ENCODE measurements at places on chromosomes 2 and 18.

GRCh38 chr2:49404108-49404507 is 249.8 kb upstream of the FSHR start:
- DNase-seq, result no peak

DNA sequence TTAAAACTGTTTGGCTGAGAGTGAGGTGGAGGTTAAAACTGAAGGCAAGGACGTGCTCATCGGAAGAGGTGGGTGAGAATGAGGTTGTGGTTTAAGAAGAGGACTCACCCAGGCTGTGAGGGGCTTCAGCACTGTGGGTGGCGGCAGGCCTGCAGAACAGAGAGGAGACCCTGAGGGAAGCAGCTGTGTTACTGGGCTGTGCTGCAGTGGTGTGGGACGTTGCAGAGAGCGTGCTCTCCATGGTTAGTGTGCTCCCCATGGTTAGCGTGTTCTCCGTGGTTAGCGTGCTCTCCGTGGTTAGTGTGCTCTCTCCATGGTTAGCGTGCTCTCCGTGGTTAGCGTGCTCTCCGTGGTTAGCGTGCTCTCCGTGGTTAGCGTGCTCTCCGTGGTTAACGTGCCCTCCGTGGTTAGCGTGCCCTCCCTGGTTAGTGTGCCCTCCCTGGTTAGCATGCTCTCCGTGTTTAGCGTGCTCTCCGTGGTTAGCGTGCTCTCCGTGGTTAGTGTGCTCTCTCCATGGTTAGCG is 68.5 kb upstream of the NFATC1 start:
- DNase-seq, result no peak

DNA sequence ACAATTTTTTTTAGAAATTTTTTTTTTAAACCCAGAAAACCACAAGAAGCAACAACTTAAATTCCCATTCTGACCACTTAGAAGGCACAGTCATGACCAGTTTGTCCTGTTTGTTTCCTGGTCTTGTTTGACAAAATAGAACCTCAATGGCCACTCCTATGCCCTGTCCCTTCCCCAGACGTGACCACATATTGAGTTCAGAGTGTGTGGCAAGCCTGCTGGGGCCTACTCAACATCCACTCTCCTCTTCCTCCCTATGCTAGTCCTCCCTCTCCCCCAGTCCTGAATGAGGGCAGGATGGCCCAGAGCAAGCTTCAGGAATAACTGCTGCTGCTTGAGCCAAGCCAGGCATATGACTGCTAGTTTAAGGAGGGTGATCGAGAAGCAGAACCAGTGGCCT is 89.6 kb downstream of the PRELID3A start:
- no peak for DNase-seq

- DNase-seq, result no peak
Observed at GRCh38 chr2:197278799-197279763, 31.5 kb downstream of the ANKRD44 start.

GRCh38 chr2:99831772-99832171 is 310.6 kb downstream of the AFF3 start:
- DNase-seq, result no peak

DNA sequence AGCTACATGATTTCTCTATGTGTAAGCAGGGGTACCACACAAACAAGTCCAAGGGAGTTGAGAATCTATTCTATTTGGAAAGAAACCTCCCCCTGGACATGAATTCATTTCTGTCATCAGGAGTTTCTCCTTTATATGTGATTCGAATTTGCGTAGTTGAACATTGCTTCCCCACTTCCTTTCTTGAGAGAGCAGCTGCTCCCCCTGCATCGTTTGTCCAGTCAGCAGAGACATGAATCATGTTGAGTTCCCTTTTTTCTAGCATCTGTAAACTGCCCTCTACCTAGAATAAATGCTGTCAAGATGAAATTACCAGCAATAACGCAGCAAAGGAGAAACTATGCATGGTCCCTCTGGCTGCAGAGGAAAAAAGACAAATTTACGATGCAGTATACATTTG is 73.8 kb downstream of the KIF5C start:
- no peak for DNase-seq

DNA sequence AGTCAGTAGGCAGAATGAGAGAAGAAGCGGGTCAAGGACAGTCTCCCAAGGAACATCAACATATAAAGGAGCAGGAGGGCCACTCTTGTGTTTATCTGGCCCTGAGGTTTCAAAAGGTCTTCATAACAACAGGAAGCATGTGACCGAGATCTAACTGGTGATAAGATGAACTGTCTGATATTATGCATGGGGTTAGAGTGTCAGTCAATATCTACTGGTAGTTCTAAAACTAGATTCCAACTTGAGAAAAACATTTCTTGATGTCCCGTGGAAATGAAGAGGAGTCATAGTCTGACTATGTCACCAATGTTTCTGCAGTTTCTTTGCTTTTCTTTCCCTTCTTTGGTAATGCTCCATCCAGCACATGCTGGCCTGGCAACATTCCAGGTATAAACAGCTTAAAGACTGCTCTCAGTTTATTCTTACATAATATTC is 77.5 kb upstream of the ITPRID2 start:
- DNase-seq, result peak; percentile 52

- DNase-seq, result no peak
Observed at GRCh38 chr2:163768881-163769695, 33.3 kb upstream of the FIGN start.

GRCh38 chr18:9971313-9971920 is 57.6 kb downstream of the VAPA start:
- peak; percentile 80 for DNase-seq

GRCh38 chr18:35268821-35269220 is 21.2 kb downstream of the ZSCAN30 start:
- DNase-seq, result no peak

DNA sequence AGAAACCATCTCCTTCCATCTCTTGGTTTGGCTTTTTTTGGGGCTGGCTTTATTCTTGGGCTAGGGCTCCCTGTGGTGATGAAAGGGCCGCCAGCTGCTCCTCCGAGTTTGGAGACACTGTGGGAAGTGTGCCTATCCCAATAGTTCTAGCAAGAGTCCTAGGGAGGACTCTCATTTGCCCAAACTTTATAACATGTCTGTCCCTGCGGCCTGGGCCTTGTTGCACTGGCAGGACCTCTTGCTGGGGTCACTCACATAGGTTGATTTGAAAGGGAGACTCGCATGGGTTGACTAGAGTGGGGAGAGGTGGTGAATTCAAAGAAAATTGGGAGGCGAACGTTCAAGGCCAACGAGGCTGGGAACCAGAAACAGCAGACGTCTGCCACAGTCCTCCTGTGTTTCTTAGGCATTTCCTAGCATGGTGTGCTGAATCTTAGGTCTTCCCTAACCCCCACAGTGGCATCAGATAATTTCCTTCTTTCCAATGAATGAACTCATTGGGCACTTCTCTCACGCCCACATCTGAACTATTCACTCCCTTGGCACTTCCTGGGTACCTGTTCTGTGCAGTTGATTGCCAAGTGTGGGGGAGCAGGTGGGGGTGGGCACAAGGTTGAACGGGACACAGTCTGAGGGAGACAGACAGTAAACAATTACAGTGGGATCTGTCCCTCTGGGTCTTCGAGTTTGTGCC is 26.8 kb downstream of the NIFK start:
- DNase-seq, result no peak

GRCh38 chr2:135776367-135776766 is 34.7 kb downstream of the UBXN4 start:
- DNase-seq, result no peak

- no peak for DNase-seq
Observed at GRCh38 chr18:52422985-52423601, 83.1 kb downstream of the DCC start.

DNA sequence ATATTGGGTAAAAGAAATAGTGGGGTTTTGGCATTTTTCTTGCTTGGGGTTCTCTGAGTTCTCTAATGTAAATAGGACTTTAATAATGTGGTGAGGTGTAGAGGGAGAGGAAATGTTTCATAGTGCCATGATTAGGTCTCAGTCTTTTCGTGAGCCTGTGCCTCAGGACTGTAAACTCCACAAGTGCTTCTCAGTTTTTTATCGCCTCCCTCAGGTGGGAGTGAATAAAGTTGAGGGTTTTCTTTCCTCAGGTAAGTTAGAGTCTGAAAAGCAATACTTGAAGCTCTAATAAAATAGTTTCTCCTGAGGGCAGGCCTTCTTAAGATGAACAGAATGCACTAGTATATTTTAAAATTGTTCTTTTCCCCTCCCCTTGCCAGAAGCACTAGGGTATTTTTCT is 243.1 kb upstream of the SETBP1 start:
- no peak for DNase-seq

GRCh38 chr2:101710036-101710435 is 12.5 kb downstream of the MAP4K4 start:
- no peak for DNase-seq

GRCh38 chr2:188314314-188315054 is 22.8 kb downstream of the GULP1 start:
- DNase-seq, result peak; percentile 17

GRCh38 chr18:28691496-28691840 is 514.5 kb upstream of the CDH2 start:
- peak; percentile 44 for DNase-seq

- DNase-seq, result no peak
Observed at GRCh38 chr2:237012577-237013267, 73.0 kb upstream of the COPS8 start.

DNA sequence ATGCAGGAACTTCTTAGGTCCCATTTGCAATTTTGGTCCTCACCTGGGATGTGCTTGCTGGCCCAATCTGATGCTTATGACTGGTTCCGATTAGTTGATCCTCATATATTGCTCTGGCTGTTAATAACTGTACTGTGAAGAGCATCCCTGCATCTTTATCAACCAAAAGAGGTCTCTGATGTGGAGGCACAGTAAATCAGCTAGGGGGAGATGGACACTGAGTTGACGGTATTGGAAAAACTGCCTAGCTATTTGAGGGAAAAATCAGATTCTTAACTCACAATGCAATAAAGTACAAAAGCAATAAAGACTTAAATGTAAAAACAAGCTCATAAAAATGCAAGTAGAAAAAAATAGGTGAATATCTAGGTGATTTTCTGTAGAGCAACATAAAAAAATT is 188.0 kb upstream of the TCF4 start:
- DNase-seq, result no peak

- peak; percentile 55 for DNase-seq
Observed at GRCh38 chr2:157420771-157421323, 23.0 kb downstream of the CYTIP start.

GRCh38 chr2:236748385-236748784 is 178.8 kb downstream of the ACKR3 start:
- DNase-seq, result no peak

GRCh38 chr2:65477590-65477989 is 45.2 kb upstream of the SPRED2 start:
- no peak for DNase-seq

DNA sequence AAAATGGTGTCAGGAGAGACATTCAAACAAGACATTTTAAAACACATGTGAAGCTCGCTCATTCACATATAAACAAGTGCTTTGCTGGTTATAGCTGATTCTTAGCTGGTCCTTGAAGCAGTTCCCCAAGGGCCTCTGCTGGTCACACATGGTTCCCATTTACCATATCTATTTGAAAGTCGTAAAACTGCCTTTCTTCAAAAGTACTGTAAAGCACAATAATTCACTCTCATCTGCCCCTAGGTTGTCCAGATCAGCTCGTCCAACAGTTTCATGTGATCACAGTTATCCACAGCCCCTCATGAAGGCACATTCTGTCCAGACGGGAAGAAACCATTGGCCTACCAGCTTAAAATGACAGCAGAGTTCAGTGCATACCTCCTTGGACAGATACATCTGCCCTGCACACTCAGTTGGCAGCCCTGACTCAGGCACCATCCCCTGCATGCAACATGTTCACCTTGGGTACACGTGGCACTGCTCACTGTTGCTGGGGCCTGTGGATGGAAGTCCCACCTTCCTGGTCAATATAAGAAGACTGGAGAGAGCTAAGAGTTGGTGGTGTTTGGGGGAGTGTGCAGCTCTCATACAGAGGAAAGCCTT is 108.0 kb upstream of the HAAO start:
- DNase-seq, result no peak

DNA sequence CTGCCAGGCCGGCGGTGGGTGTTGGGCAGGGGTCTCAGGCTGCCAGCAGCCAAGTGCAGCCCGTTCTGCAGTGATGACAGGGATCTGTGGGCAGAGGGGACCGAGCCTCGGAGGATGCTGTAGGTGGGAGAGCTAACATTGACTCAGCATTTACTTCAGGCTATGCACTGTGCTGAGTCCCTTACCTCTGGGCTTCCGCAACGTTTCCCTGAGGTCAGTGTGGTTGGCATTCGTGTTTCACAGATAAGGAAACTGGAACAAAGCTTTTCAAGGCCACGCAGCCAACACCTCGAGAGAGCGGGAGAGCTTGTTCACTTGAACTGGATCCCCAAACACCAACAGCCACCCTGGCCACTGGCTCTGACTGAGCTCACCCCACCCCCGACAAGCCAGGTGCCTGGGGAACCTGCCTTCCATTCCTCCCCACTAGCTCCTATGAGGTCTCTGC is 839 bp upstream of the GPR148 start:
- no peak for DNase-seq

GRCh38 chr2:164302786-164303185 is 318.5 kb downstream of the GRB14 start:
- no peak for DNase-seq

- no peak for DNase-seq
Observed at GRCh38 chr18:5122272-5122671, 74.8 kb downstream of the AKAIN1 start.

DNA sequence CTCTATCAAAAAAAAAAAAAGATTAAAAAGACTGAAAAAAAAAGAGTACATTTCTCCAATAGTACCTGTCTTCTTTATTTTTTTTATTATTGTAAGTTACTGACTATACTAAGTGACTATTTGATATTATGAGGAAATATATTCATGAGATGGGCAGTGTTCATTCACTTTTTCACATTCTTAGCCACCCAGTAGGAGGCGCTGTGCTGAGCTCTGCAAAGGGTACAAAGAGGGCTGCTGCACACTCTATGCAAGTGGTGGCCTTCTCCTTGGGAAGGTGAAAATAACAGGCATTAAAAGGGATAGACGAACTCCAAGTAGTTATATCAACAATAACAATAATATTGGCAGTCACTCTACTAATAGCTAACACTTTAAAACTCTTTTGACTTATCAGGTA is 1034.9 kb upstream of the FANCL start:
- DNase-seq, result no peak

GRCh38 chr2:7454592-7454991 is 537.4 kb downstream of the RNF144A start:
- DNase-seq, result no peak

DNA sequence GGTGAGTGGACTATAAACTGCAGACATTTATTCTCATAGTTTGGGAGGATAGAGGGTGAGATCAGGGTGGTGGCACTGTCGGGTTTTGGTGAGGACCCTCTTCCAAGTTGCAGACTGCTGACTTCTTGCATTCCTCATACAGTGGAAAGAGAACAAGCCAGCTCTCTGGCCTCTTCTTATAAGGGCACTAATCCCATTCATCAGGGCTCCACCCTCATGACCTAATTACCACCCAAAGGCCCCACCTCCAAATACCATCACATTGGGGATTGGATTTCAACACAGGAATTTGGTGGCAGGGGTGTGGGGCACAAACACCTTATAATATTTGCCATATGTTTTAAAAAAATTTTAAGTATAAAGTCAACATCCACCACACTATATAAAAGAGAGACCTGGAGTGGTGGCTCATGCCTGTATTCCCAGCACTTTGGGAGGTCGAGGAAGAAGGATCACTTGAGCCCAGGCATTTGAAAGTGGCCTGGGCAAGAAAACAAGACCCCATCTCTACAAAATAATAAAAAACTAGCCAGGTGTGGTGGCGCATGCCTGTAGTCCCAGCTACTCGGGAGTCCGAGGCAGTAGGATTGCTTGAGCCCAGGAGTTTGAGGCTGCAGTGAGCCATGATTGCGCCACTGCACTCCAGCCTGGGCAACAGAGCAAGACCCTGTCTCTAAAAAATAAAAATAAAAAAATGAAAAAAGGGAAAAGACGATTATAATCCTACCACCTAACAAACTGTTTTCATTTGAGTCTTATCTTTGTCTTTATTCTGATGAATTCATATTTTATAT is 44.0 kb downstream of the TCF7L1 start:
- DNase-seq, result no peak
